ENCODE measurements at places on chromosomes 13 and 19. TPM values are rescaled to one million over a fixed set of nuclear protein-coding genes. Genes with fewer than 3 reads are reported as not detected.

GRCh38 chr13:52932649-52933048 is 84.2 kb upstream of the PCDH8 start:
- no peak for DNase-seq
- H3K4me3 ChIP-seq: no peak overlapping the region
- H3K36me3 ChIP-seq: no peaks in the 10 kb centered on the region
- no peaks in the 10 kb centered on the region for H3K27me3 ChIP-seq
- no peaks in the 10 kb centered on the region for H3K4me1 ChIP-seq
- H3K27ac ChIP-seq: no peak overlapping the region

GRCh38 chr13:32609428-32609827 is 23.2 kb downstream of the PDS5B start:
- H3K27me3 ChIP-seq: no peaks in the 10 kb centered on the region
- H3K27ac ChIP-seq: no peak overlapping the region
- DNase-seq: peak; percentile 50
- H3K4me1 ChIP-seq: no peaks in the 10 kb centered on the region
- no peak overlapping the region for H3K4me3 ChIP-seq
- no peaks in the 10 kb centered on the region for H3K36me3 ChIP-seq

DNA sequence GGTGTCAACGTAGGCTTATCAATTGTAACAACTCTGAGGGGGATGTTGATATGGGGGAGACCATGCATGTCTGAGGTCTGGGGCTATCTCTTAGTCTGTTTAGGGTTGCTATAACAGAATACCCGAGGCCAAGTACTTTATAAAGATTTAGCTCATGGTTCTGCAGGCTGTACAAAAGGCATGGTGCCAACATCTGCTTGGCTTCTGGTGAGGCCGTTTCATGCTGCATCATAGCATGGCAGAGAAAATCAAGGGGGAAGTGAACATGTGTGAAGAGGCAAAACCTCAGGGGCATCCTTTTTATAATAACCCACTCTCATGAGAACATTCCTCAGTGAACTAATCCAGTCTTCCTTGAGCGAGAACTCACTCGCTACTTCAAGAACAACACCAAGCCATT is 353.8 kb downstream of the ENOX1 start:
- no peaks in the 10 kb centered on the region for H3K4me1 ChIP-seq
- DNase-seq: no peak
- no peak overlapping the region for H3K4me3 ChIP-seq
- H3K27ac ChIP-seq: no peak overlapping the region

DNA sequence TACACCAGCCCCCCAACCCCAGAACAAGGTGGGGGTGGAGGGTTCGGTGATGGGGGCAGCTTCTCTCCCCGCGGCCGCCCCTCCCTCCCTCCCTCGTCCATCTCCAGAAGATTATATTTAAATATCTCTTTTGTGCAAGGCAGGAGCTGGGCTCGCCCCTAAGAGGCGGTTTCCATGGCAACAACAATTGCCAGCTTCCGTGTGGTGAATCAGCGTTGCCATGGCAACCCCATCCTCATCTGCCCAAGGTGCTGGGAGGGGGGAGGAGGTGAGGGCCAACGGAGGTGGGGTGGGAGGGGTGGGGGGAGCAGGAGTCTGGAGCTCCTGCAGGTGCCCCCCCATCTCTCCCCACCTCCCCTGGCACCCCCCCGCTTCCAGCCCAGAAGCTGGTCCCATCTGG is 46.4 kb downstream of the CELF5 start:
- H3K4me3 ChIP-seq: no peak overlapping the region
- peak; percentile 42 for DNase-seq
- no peak overlapping the region for H3K27ac ChIP-seq

DNA sequence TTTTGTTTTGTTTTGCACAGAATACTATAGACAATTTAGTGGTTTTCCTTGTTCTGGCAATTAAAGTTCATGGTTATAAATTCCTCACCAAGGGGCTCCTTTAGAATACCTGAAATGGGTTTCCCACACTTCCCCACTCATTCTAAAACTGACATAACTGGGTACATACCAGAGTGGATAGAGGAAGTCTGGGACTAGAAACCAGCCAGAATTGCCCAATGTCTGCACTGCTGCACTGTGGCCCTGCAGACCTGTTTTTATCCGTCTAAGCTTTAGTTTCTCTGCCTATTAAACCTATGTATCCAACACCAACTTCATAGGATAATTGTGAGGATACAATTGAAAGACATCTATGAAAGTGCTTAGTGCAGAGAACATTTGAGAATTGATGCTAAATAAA is 498.6 kb downstream of the KCTD12 start:
- no peak for DNase-seq
- no peaks in the 10 kb centered on the region for H3K27me3 ChIP-seq
- peaks cover 7% of the 10 kb centered on the region for H3K4me1 ChIP-seq
- no peak overlapping the region for H3K27ac ChIP-seq
- no peak overlapping the region for H3K4me3 ChIP-seq
- no peaks in the 10 kb centered on the region for H3K36me3 ChIP-seq

DNA sequence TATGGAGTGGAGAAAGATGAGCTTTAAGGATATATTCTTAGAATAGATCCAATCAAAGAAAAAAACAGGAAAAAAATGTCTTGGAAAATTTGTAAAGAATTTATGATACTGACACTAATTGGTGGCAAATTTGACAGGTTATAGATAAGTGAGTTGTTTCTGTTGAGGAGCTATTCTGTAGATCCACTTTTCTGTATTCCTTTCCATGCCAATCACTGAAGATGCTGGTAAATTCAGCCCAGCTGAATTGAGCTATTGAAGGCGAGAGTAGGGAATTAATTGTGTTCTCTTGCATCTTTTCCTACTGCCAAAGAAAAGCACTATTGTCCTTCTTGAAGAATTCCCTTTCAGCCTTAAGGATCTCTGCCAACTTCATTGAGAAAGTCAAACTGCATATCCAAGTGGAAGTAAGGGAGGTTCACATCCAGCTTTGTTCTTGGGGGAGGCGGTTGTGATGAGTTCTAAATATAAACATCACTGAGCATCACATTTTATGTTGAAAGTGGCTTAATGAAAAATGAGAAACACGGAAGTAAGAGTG is 113.1 kb downstream of the PCDH9 start:
- no peaks in the 10 kb centered on the region for H3K4me1 ChIP-seq
- DNase-seq: no peak
- no peak overlapping the region for H3K4me3 ChIP-seq
- no peaks in the 10 kb centered on the region for H3K36me3 ChIP-seq

- H3K36me3 ChIP-seq: peaks cover 18% of the 10 kb centered on the region
- H3K27ac ChIP-seq: peak overlapping the region; percentile 74
- H3K4me1 ChIP-seq: peaks cover 40% of the 10 kb centered on the region
- DNase-seq: peak; percentile 65
- H3K4me3 ChIP-seq: no peak overlapping the region
- no peaks in the 10 kb centered on the region for H3K27me3 ChIP-seq
These were observed 4.1 kb downstream of the DAZAP1 start for GRCh38 chr19:1411255-1412191.

DNA sequence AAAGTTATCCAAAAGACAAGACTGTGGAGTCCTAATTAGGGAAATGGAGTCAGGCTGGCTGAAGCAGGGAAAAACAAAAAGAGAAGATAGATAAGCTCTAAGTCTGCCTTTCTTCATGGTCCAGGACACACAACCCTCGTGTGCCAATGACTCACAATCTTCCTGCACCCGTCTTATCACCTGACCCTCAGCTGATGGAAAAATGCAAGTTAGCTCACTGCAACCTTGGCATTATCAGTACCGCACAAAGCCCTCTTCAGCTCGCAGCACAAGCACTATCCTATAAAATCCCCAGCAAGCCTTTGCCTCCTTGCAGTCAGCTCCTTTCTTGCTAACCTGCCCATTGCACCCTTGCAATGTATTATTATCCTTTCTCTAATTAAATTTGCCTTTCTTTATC is 4.3 kb downstream of the OR7A5 start:
- no peaks in the 10 kb centered on the region for H3K4me1 ChIP-seq
- H3K27me3 ChIP-seq: no peaks in the 10 kb centered on the region
- no peaks in the 10 kb centered on the region for H3K36me3 ChIP-seq
- no peak overlapping the region for H3K27ac ChIP-seq
- no peak overlapping the region for H3K4me3 ChIP-seq

GRCh38 chr19:37506387-37507166 is at the start of gene ZNF793:
Gene ZNF793 (plus strand): TSS chr19:37506939. CDS start chr19:37523440, 16,501 bp downstream.
- H3K36me3 ChIP-seq: no peaks in the 10 kb centered on the region
- peak; percentile 89 for DNase-seq
- H3K27me3 ChIP-seq: no peaks in the 10 kb centered on the region
- H3K4me1 ChIP-seq: no peaks in the 10 kb centered on the region
- peak within 1 kb of the TSS; percentile 68 for H3K4me3 ChIP-seq

GRCh38 chr13:114151565-114152284 is 19.3 kb upstream of the RASA3 start:
- no peak overlapping the region for H3K27ac ChIP-seq
- no peak overlapping the region for H3K4me3 ChIP-seq
- H3K36me3 ChIP-seq: no peaks in the 10 kb centered on the region
- H3K27me3 ChIP-seq: no peaks in the 10 kb centered on the region

DNA sequence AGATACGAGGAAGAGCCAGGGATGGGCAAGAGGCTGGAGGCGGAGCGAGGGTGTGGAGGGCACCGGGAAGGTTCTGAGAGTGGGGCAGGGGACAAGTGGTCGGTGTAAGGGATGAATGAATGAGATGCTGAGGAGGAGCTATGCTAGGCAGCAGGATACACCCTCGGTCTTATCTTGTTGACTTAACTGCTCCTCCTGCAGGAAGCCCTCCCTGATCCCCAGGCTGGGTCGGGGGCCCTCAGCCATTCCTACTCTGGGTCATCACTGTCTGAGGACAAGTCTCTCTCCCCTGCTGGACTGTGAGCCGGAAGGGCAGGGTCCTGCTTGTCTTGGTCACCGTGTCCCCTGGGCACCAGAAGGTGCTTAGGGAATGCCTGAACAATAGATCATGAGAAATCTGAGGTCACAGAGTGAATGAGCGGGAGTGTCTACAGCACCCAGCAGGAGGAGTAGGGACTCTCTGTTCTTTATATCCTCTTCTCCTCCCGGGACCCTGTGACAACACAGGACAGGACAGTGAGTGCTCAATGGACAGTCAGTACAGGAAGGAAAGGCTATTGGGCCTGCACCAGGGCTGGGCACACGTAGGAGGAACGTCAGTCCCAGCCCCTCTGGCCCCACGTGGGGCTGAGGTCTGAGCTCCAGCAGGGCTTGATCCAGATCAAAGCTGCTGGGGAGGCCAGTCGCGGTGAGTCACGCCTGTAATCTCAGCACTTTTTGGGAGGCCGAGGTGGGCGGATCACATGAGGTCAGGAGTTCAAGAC is 6.5 kb downstream of the NKPD1 start:
- H3K4me1 ChIP-seq: peaks cover 12% of the 10 kb centered on the region
- peak; percentile 77 for DNase-seq
- H3K27me3 ChIP-seq: peaks cover 9% of the 10 kb centered on the region
- no peak overlapping the region for H3K27ac ChIP-seq

- no peak overlapping the region for H3K4me3 ChIP-seq
- no peaks in the 10 kb centered on the region for H3K36me3 ChIP-seq
- no peaks in the 10 kb centered on the region for H3K27me3 ChIP-seq
- peak; percentile 72 for DNase-seq
- H3K27ac ChIP-seq: peak overlapping the region; percentile 39
These were observed 89.8 kb downstream of the ZNF557 start for GRCh38 chr19:7159105-7159933.

- peak; percentile 57 for DNase-seq
- no peak overlapping the region for H3K27ac ChIP-seq
- no peak overlapping the region for H3K4me3 ChIP-seq
- H3K36me3 ChIP-seq: no peaks in the 10 kb centered on the region
- H3K4me1 ChIP-seq: peaks cover 2% of the 10 kb centered on the region
These were observed 44.2 kb downstream of the TBC1D4 start for GRCh38 chr13:75437582-75438318.

- H3K4me1 ChIP-seq: no peaks in the 10 kb centered on the region
- H3K4me3 ChIP-seq: no peak overlapping the region
- H3K27me3 ChIP-seq: no peaks in the 10 kb centered on the region
- peak; percentile 55 for DNase-seq
These were observed 259.0 kb downstream of the NALCN start for GRCh38 chr13:101157261-101157660.

DNA sequence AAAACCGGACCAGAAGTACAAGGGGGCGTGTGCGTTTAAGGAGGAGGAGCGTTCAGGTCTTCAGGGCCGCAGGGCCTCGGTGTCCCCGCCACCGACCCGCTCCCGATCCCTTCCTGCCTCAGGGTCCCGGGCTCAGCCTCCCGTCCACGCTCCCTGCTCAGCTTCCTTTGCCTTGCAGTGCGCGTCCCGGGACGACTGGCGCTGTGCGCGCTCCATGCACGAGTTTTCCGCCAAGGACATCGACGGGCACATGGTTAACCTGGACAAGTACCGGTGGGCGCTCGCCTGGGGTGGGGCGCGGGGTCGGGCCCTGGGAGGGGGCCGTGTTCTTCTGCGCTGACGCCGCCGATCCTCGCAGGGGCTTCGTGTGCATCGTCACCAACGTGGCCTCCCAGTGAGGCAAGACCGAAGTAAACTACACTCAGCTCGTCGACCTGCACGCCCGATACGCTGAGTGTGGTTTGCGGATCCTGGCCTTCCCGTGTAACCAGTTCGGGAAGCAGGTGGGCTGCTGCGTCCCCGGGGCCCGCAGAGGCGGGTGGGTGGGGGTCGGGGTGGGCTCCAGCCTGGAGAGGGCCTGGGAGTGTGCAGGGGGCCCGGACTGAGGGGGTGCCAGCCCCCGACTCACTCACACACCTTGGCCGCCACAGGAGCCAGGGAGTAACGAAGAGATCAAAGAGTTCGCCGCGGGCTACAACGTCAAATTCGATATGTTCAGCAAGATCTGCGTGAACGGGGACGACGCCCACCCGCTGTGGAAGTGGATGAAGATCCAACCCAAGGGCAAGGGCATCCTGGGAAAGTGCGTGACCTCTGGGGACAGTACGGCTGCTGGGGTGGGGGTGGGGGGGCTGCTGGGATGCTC is 1.4 kb downstream of the GPX4 start:
- peaks cover 18% of the 10 kb centered on the region for H3K4me1 ChIP-seq
- peaks cover 37% of the 10 kb centered on the region for H3K36me3 ChIP-seq
- peak overlapping the region; percentile 86 for H3K27ac ChIP-seq
- no peaks in the 10 kb centered on the region for H3K27me3 ChIP-seq

DNA sequence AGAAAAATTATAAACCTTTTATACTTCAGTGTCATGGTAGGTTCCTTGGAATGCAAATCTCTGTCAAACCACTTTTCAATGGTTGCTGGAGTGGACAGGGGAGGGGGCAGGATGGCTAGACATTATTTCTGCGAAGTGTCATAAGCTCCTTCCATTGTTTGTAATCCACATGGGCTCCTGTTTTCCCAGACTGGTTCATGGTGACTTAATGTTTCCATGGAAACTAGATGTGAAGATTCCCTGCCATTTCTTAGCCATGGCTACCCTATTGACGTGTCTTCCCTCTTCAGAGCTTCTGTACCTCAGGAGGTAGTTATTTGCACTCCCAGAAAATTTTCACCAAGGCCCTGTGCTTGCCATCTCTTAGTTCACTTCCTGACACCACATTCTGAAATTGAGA is 95.3 kb downstream of the UFM1 start:
- H3K27ac ChIP-seq: no peak overlapping the region
- no peak for DNase-seq
- H3K36me3 ChIP-seq: no peaks in the 10 kb centered on the region
- no peak overlapping the region for H3K4me3 ChIP-seq

Gene TMPRSS9
- under 0.01 TPM for total RNA-seq

Gene DIS3
- 27.0 TPM for total RNA-seq

Gene PALM
- total RNA-seq: 22.1 TPM

Gene CPB2
- total RNA-seq: not detected

Gene GPX4
- total RNA-seq: 430 TPM

Gene TJP3
- not detected for total RNA-seq

Gene IRS2
- total RNA-seq: 2.3 TPM

Gene TUBA3C
- not detected for total RNA-seq

Gene FRY
- total RNA-seq: 18.3 TPM

Gene LHFPL6
- 42.4 TPM for total RNA-seq

Gene C13orf42
- not detected for total RNA-seq

Gene IFNL1
- not detected for total RNA-seq

Gene NXNL1
- not detected for total RNA-seq

Gene ZNF132
- 14.5 TPM for total RNA-seq
